ENCODE measurements at places on chromosomes 4 and X.

- no peak for DNase-seq
Observed at GRCh38 chr4:190020790-190021717, 6.0 kb downstream of the FRG2 start.

DNA sequence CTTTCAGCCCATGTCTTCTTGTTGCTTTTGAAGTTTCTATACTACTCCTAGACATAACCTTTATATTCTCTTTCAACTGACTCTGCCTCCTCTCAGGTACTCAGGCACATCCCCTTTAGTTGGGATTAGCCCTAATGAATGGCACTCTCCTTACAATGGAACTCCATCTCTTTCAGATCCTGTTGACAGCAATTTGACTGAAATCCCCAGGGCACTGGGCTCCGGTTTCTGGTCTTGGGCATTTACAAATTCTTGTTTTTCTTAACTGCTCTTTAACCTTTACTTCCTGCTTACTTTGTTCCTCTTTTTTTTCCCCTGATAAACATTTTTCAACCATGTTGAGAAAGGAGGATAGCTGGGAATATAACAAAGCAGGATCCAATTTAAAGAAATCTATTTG lies 68.9 kb downstream of the ENOX2 start:
- DNase-seq, result no peak

- no peak for DNase-seq
Observed at GRCh38 chr4:134328741-134329140, 127.2 kb upstream of the PABPC4L start.

- DNase-seq, result no peak
Observed at GRCh38 chr4:38233727-38234480, 273.7 kb downstream of the PTTG2 start.

DNA sequence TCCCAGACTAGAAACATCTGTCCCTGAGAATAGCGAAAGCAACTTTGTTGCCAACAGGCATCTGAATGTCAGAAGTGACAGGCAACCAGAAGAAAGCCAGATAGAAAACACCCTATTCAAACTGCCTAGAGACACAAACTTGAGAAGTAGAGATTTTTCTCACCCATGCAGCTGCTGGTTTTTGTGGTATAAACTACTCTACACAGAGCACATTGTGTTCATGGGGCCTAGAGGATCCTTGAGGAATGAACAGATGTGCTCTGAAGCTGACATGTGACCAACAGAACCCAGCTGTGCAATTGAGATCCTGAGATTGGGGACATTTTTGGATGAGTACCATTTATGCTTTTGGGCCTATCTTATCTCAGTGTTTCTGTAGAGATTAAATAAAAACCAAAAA lies 63.6 kb upstream of the NRK start:
- no peak for DNase-seq

DNA sequence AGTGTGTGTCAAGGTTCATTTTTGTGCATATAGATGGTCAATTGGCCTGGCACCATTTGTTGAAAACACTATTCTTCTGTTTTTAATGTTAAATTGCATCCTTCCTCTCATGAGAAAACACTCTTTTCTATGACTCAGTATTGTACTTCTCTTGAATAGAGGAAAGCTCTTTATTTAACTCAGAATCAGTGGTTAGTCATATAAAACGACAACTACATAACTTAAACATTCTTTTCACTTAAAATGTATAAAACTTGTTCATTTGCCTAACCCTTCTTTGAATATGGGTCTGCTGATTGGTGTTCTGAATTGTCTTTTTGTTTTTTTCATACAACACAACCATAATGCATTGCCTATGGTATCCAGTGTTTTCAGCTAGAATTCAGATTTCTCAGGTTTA lies 17.2 kb upstream of the MRPL1 start:
- no peak for DNase-seq

- no peak for DNase-seq
Observed at GRCh38 chrX:144722307-144722706, 525.0 kb upstream of the SPANXN1 start.

DNA sequence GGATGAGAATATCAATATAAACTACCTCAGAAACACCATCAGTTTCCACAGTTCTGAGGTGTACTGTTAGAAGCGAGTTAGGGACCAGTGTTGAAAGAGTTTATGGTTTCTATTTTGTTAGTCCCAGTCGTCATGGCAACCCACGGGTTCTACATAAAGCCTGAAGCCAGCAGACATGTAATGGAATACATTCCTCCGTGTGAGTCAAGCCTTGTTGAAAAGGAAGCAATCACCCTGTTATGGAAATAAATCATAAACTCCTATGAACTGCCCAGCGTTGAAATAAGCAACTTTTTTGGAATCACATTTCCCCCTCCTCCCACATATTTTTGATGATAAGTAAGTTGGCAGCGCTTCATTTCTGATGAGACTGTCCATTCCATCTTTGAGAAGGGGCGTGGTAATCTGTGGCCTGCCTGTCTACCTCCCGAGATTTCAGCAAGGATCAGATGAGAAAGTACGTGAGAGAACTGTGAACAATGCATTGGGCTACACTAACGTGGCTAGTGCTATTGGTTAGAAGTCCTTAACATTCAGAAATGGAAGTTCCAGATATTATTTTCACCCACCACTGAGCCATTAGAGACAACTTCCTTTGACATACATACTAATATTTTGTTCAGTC lies 40.4 kb upstream of the PDHA1 start:
- no peak for DNase-seq

DNA sequence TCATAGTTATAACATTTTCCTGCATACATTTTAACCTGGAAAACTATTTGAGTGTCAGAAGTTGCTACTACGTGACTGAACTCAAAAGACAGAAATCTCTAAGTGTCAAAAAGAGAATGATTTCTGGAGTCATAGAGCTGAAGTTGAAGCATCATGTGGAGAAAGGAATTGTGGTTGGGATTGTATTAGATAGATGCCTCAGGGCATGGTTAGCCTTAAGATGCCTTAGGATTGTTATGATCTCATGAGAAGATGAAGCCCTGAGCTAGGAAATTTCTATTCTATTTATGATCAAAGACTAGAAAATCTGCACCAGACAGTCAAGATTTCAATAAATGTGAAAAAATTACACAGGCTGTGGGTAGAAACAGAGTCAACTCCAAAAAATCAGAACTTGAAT lies 20.2 kb downstream of the EPGN start:
- DNase-seq, result no peak

DNA sequence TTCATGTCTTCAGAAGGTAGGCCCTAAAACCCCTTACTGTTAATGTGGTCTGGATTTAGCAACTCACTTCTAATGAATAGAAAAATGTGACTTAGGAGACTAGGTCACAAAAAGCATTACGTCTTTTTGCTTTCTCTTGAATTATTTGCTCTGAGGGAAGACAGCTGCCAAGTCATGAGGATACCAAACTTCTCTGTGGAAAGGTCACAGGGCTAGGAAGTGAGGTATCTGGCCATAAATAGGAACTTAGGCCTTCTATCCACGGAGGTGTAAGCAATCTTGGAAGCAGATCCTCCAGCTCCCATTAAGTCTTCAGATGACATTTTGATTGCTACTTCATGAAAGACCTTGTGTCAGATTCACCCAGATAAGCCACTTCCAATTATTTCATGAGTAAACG lies 120.6 kb downstream of the JADE1 start:
- DNase-seq, result no peak

- no peak for DNase-seq
Observed at GRCh38 chr4:2515830-2516550, 20.5 kb upstream of the FAM193A start.

DNA sequence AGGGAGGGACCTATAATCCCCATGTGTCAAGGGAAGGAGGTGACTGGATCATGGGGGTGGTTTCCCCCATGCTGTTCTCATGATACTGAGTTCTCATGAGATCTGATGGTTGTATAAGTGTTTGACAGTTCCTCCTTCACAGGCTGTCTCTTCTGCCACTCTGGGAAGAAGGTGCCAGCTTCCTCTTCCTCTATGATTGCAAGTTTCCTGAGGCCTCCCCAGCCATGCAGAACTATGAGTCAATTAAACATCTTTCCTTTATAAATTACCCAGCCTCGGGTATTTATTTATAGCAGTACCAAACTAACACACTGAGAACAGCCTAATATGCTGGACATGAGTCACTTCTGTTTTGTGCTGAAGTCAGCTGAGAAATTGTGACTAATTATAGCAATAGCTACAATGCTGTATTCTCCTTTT lies 656.9 kb upstream of the CPEB2 start:
- no peak for DNase-seq

DNA sequence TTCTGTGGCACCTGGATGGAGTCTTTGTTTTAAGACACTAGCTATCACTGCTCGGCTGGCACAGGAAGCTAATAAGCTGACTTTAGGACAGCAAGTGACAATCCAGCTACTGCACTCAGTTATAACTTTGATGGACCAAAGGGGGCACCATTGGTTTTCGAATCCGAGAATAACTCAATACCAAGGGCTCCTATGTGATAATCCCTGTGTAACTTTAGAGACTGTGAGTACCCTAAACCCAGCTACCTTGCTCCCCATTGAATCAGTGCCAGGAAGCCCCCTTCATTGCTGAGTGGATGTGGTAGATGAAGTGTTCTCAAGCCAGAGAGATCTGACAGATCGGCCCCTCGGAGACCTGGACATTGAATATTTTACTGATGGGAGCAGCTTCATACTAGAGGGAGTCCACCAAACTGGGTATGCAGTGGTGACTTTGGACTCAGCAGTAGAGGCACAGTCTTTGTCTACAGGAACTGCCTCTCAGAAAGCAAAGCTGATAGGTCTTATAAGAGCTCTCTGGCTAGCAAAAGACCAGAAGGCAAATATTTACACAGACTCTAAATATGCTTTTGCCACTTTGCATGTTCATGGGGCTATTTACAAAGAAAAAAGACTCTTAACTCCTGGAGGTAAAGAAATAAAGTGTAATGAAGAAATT lies 35.5 kb upstream of the UGT2B7 start:
- DNase-seq, result no peak

DNA sequence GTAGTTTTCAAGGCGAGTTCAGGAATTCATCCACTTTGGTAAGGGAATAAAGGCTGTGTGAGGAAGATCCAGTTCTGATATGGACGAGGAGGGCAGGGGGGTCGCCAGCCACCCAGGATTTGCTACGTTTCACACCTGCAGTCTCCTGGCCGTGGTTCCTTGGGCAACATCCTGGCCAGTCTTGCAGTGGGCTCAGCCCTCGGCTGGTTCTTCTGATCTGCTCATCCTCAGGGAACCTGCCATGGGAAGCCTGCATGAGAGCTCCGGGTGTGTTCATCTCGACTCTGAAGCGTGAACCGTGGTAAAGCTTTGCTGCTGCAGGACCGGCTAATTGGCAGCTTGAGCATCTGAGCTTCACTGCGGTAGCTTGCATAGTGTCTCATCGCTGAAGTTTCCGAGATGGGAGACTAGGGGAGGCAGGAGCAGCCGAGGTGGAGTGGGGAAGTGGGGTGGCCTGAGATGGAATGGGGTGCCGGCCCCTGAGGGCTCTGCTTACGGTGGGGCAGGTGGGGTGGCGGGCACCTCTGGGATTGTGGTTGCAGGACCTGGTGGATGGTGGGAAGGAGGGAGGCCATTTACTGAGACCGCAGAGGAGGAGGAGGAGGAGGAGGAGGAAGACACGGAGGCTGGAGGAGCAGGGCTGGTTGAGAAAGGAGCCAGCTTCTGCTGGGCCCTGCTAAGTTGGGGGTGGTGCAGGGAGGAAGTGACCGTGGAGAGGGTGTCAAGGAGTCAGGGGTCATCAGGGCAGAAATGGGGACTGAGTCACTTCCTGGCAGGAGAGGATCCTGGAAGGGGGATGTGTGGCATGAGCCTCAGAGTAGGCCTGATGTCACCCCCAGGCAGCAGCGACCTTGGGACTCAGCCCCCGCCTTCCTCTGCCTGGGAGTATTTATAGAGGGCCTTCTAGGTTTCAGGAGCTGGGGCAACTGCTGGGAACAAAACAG lies 213.1 kb upstream of the PSAPL1 start:
- no peak for DNase-seq

- DNase-seq, result no peak
Observed at GRCh38 chr4:40405193-40405592, 70.1 kb downstream of the CHRNA9 start.

DNA sequence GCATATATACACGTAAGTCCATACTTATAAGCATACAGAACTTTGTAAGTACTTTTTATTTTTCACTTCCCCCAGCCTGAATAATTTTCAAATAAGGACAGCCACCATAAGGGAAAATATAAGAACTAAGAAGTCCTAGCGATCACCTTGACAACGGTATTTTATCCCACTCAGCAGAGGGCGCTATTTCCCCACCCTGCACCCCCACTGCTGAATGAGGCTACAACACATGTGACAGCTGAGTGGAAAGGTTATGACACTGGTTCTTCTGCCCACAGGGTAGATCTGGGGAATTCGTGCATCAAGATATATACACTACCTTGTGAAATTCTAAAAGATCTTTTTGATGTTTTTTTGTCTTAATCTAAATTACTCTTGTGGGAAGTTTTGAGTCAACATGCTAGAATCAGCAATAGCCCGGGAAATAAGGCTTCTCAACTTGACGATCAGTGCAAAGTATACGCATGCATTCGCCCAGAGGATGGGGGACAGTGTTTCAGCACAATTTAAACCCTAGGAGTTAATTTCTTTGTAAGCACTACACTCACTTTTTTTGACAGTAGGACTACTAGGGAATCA lies 151.5 kb downstream of the CORIN start:
- DNase-seq, result peak; percentile 41

DNA sequence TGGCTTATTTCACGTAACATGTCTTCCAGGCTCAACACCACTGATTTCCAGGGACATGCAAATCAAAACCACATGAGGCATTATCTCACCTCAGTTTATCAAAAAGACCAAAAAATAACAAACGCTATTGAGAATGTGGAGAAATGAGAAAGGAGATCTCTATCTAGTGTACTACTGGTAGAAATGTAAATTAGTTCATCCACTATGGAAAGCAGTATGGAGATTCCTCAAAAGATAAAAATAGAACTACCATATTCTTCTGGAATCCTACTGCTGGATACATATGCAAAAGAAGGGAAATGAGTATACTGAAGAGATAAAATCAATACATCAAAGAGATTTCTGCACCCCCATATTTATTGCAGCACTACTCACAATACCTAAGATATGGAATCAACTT lies 329.6 kb upstream of the NDST3 start:
- no peak for DNase-seq

- no peak for DNase-seq
Observed at GRCh38 chrX:10739426-10739825, 119.0 kb upstream of the MID1 start.

- DNase-seq, result peak; percentile 16
Observed at GRCh38 chrX:54808109-54808604, 612 bp downstream of the MAGED2 start.

GRCh38 chr4:182448281-182449151 lies 205.3 kb downstream of the TENM3 start:
- no peak for DNase-seq

DNA sequence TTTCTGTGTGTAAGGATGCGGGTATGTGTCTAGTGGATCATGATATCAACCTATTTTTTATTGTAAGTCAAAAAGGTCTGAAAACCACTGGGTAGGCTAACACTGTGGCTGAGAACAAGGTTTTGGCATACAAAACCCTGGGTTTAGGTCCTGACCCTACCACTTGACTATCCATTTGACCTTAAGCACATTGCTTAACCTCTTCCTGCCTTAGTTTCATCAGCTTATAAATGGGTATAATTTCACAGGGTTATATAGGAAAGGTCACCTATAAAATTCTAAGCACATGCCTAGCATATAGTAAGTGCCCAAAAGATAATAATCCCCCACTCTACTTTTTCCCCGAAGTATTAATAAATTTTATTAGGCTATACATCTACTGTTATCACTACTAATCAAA lies 263.0 kb downstream of the UNC5C start:
- DNase-seq, result no peak

All from central memory CD8-positive, alpha-beta T cell (primary cell).